ENCODE measurements at places on chromosomes 7 and 10.

GRCh38 chr10:117638200-117638599 lies 95.7 kb downstream of the EMX2 start:
- no peak for DNase-seq

DNA sequence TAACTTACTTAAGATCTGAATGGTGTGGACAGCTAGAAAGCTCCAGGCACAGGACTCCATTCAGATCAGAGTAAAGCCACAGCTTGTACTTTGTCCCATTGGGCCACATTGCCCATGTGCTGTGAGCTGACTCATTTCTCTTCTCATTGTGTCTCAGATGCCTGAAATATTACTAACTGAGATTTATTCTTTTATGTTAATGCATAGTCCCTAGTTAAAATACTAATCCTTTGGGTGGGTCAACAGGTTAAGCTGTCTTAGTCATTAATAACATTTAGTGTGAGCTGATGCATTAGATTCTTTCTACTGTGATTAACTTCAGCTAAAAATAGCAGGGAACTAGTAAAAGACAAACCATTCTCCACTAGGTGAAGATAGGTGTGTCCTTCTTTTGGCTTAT lies 104.7 kb upstream of the ARMC3 start:
- no peak for DNase-seq

- DNase-seq = no peak
These were observed 51.1 kb downstream of the SPOCK2 start for GRCh38 chr10:72037266-72037665.

GRCh38 chr10:11546581-11546980 lies 64.9 kb downstream of the USP6NL start:
- no peak for DNase-seq

DNA sequence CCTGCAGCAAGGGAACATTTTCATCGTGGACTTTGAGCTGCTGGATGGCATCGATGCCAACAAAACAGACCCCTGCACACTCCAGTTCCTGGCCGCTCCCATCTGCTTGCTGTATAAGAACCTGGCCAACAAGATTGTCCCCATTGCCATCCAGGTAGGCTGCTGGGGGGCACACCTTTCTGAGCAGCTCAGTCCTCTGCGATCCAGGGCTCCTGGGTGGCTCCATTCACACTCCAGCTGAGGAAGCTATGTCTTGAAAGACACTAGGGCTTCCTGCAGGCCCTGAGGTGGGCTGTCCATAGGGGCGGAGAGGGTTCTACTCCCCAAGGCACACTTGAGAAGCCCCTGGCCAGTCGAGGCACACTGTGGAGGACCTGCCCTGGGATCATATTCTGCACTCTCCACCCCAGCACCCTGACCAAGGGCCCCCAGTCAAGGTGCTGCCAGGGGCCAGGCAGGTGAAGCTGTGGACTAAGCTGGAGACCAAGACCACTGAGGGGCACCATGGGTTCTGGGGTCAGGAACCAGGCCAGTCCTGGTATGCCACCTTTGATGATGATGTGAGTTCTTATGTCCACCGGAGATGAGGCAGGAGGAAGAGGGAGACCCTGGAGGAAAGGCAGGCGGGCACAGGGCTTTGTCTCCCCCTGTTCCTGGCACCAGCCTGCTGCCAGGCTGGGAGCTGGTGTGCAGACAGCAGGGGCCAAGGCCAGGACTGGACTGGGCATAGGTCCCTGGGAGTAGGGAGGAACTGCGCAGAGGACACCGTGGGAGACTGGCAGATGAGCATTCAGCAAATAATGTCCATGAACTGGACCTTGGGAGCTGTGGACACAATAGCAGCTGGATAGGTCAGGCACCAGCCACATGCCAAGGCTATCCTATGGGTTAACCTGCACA lies 54.8 kb downstream of the ALOX5 start:
- DNase-seq = no peak

GRCh38 chr7:101124376-101125056 lies 2.4 kb upstream of the SERPINE1 start:
- DNase-seq = no peak

GRCh38 chr7:42605406-42606192 lies 306.3 kb downstream of the C7orf25 start:
- DNase-seq = no peak

All from lower lobe of right lung (tissue), 2 donors.